ENCODE measurements at places on chromosomes 5 and 9.
A peak's percentile ranks its signal among the peaks of the same experiment; 100 is the strongest.

GRCh38 chr5:133939668-133940067 is 28.8 kb downstream of the C5orf15 start:
- DNase-seq: no peak

DNA sequence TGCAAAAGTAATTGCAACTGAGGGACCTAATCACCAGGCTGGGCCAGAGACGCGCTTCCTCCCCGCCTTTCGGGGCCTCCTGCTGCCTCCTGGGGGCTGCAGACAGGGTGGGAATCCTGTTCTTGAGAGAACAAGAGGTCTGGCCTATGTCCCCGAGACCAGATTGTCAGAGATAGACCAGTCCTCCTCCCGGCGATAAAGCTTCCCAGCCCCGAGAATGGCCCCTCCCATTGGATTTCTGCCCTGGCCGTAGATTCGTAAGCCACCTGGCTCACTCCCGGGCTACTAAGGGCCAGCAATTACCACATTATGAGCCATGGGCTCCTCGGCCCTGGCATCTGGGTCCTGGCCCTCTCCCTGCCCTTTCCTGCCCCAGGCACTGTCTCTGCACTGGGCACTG is 70.4 kb downstream of the HRH2 start:
- DNase-seq: no peak

GRCh38 chr5:131605086-131605485 is 29.9 kb downstream of the RAPGEF6 start:
- DNase-seq: no peak

DNA sequence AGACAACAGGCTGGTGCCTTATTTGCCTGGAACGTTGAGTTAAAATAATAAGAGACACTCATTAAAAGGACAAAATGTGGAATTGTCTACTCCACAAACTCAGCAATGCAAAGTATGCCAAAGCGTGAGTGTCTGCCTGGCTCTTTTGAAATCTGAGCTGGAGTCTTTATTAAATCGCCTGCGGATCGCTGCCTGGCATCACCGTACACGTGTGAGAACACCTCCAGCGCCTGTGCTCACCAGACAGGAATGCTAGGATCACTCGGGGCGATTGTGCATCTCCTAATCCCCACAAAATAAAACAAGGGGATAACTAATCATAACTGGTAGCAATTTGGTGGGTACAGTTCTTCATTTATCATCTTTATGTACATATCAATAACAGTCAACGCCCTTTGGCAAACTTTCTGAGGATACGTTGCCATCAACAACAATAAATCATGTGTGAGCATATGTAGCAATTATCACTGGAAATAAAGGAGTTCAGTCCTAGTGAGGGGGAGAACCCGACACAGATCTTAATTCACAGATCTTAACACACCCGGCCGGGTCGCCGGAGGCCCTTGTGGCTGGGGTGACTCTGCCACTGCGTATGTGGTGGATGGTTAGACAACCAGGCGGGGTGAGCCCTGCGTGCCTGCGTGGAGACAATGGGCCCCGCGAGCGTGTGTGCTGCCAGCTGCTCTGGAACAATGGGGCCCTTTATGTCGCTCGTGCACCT is 284.9 kb upstream of the IRX1 start:
- no peak for DNase-seq

DNA sequence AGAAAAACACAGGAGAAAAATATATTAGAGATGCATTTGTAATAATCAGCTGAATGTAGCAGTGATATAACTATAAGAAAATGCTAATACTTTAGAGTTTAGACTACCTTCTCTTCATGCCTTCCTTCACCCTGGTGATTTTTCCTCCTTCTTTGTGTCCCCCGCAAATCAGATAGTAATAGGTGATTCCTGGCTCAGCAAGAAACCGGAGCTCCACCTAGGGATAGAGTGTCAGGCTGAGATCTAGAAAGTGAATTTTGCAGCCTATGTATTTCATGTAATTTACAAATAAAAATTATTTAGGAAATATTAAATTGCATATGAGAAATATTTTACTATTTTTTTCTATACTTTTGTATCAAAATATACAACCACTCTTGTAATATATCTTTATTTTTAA is 109.8 kb upstream of the ST8SIA4 start:
- peak; percentile 14 for DNase-seq

GRCh38 chr5:123351240-123351639 is 72.0 kb downstream of the CEP120 start:
- no peak for DNase-seq

GRCh38 chr5:73274881-73275663 is 102.1 kb downstream of the TMEM174 start:
- DNase-seq: no peak

- DNase-seq: no peak
Observed at GRCh38 chr9:135590486-135591079, 29.0 kb downstream of the PAEP start.

DNA sequence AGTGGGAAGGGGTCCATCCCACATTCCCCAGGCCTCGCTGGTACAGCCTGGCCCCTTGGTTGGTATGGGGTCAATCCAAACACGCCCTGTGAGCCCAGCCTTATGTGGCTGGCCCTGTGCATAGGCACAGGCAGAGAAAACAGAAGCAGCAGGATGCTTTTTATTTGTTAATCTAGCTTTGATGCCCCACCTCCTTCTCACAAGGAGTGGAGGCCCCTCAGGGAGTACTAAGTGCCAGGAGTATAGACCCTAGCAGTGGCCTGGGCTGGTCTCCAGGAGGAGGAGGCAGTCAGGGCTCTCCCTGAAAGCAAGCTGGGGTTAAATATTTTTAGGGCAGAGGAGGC is 14.6 kb upstream of the TCF7 start:
- DNase-seq: no peak

DNA sequence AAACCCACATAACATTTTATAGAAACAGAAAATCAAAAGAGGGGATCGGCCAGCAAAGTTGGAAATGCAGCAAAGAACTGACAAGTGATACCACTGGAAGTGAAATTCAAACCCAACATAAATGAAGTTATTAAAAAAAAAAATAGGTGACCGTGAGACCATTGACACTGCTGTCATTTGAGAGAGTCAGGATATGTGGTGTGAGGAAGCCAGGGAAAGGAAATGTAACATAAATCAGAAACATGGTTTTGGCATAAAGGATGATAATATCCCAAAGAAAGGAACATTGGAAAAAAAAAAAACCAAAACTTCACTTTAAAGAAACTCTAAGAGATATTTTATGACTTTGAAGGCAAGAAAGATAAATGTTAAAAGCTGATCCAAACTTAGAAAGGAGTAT is 312.4 kb upstream of the PIK3R1 start:
- no peak for DNase-seq

GRCh38 chr5:151931260-151931659 is 6.6 kb upstream of the GLRA1 start:
- DNase-seq: no peak

DNA sequence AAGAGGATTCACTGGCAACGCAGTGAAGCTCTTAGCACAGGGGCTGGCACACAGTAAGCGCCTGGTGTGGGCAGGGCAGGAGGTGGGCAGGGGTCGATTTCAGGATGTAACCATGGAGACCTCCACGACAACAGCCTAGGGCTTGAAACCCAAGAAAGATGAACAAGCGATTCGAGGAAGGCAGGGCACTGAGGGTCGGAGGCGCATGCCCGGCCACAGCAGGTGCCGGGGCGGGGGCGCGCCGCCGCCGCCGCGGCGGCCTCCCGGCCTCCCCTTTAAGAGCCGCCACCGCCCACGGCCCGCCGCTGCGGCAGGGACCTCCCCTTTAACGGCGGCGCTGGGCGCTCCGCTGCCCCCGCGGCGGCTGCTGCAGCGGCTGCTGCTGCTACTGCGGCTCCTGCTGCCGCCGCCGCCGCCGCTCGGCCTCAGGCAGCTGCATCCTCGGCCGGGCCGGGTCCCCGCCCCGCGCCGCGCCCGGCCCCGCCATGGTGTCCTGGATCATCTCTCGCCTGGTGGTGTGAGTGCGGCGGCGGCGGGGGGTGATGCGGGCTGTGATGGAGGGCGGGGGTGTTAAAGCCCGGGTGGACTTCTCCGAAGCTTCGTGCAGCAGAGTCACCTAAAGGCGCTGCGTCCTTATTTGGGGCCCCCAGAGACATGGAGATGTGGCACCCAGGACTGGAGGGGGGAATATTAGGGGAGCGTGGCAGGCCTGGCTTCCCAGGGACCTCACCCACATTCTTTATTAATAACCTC is at the start of gene REEP2:
TSS of gene REEP2 (plus strand) at position 334 of the 753 bp plus-strand sequence. CDS start at position 486, 152 bp downstream.
- DNase-seq: peak; percentile 75

Measured in natural killer cell (primary cell).